ENCODE measurements at places on chromosomes 1 and 21.

DNA sequence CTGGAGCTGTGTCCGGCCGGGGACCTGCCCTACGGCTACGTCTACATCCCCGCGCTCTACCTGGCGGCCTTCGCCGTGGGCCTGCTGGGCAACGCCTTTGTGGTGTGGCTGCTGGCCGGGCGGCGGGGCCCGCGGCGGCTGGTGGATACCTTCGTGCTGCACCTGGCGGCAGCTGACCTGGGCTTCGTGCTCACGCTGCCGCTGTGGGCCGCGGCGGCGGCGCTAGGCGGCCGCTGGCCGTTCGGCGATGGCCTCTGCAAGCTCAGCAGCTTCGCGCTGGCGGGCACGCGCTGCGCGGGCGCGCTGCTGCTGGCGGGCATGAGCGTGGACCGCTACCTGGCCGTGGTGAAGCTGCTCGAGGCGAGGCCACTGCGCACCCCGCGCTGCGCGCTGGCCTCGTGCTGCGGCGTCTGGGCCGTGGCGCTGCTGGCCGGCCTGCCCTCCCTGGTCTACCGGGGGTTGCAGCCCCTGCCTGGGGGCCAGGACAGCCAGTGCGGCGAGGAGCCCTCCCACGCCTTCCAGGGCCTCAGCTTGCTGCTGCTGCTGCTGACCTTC, 412 bp downstream of the GPR25 start:
- no peak for DNase-seq

- DNase-seq, result no peak
These were observed 128.3 kb downstream of the TMEM53 start for GRCh38 chr1:44545961-44546360.

DNA sequence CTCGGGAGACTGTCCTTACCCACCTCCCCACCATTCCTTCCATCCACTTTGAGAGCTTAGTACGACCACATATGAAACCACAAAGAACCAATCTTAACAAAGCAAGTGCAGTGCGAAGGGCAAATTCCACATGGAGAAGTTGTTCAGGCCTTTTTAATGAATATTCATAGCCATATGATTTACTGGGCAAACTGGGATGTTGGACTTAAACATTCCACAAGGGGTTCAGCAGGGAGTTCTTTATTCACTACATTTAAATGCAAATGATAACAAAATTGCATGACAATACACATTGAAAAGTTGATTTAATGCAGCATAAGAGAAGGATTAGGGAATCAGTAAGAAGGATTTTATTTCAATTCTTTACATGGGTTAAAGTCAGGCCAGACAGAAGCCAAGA, 14.7 kb downstream of the NMNAT2 start:
- no peak for DNase-seq

GRCh38 chr1:209399800-209400199, 183.7 kb upstream of the CAMK1G start:
- no peak for DNase-seq

GRCh38 chr1:111032295-111032897, 68.7 kb upstream of the LRIF1 start:
- no peak for DNase-seq

GRCh38 chr1:58409890-58410289, 136.6 kb downstream of the OMA1 start:
- DNase-seq, result no peak

GRCh38 chr1:161492827-161493226, 12.4 kb upstream of the FCGR2A start:
- no peak for DNase-seq

DNA sequence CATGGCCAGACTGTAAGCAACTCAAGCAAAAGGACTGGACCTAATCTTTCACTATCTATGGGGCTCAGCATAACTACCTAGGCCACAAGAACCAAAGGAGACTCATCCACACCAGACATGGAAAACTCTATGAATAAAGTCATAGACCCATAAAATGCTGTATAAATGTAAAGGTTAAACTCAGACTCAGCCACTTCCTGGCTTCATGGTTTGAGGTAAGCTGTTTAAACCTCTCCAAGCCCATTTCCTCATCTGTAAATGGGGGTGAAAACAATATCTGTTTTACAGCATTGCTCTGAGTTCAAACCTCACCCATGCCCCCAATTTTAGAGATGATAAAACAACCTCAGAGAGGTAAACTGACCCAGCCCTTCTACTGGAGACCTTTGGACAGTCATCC, 4.0 kb upstream of the SMIM12 start:
- no peak for DNase-seq

GRCh38 chr1:162291000-162291399, 85.7 kb downstream of the SPATA46 start:
- no peak for DNase-seq

DNA sequence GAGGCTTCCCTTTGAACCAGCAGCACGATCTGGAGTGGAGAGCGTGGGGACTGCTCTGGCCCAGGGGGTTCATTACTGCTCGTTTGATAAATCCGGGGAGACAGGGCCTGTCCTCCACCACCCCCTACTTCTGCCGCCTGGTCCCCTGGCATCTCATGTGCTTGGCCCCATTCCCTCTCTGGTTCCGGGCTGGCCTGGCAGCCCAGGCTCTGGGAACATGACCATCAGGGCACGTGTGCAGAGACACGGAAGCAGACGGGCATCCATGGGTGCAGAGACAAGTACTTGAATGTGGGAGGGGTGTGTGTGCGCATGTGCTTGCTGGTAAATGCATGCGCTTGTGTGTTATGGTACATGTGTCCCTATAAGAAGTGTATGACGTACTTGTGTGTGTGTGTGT, 75.5 kb downstream of the KIRREL1 start:
- no peak for DNase-seq

DNA sequence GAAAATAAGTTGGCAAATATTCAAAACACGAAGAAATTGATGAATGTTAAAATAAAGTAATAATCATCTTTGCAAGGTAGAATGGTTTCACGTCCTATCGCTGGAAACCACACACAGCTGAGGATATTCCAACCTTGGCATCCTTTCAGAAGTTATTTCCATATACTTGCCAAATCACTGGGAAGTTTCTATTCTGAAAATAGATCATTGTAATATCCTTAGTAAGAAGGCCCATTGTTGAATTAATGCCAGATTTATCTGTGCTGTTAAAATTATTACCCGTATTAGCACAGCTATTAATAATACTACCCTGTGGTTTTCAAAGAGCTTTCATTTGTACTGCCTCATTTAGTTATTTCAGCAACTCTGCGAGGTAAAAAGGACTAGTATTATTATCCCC, 81.1 kb downstream of the OLFM3 start:
- DNase-seq, result no peak

DNA sequence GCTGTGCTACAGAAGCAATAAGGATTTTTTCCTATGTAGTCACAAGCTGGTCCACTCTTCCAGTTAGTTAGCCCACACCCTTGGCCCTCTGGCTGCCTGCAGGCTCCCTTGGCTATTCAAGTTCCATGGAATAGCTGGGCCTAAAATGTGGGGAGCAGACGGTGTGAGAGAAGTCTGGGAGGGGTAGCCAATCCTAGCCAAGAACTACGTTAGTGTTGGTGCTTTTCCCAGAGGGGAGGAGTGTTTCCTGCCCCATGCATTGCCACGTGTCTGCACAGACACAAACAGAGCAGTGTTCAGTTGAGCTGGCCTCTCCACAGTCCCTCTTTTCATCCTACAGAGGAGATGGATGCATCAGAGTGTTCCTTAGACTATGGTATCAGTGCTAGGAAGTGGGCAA, 59.0 kb upstream of the IPO9 start:
- DNase-seq, result no peak

DNA sequence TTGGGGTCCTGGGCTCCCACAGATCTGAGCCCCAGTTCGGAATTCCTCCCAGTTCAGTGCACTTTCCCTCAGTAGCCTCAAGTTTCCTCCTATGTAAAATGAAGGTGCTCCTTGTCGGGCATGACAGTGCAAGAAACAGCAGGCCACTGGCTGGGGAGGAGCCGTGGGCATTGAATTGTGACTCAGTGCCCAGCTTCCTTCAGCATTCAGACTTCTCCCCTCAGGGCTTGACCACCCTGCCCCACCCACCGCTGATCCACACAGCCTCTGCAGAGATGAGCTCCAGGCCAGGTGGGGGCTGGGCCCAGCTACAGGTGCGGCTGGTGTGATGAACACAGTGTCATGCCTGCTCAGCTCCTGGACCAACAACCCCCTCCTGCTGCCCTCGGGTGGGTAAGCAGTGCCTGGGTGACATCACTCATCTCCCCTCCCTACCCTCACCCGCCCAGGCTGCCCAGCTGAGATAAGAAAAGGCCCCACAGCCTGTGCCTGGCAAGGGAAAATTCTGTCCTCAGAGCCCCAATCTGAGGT, 4.9 kb downstream of the MOB3C start:
- no peak for DNase-seq

- no peak for DNase-seq
These were observed 24.3 kb downstream of the VAV3 start for GRCh38 chr1:107940701-107941100.

- no peak for DNase-seq
These were observed 6.4 kb upstream of the S100A8 start for GRCh38 chr1:153397051-153397923.

- no peak for DNase-seq
These were observed 27.5 kb downstream of the DMBX1 start for GRCh38 chr1:46517010-46517600.

GRCh38 chr1:119626841-119627240, 21.2 kb downstream of the ZNF697 start:
- DNase-seq, result no peak

- DNase-seq, result no peak
These were observed 48.2 kb downstream of the RPE65 start for GRCh38 chr1:68401506-68401905.

DNA sequence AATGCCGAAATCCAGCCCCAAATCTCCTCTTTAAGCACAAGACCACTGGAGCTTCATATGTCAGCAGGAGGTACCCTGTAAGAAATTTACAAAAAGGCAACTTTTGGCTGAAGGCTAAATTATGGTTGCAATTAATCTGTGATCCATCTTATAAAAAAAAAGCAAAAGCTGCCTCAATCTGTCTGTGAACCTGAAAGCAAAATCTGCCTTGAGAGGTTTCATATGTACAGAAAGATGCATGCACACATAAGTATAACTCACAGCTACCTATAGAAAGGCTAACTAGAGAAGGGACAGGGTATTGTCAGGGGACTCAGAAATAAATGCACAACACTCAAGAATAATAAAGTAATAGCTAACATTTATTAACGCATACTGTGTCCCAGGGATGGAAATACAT, 964.2 kb upstream of the ADGRL2 start:
- DNase-seq, result no peak

GRCh38 chr1:109148987-109149561, 35.2 kb downstream of the ELAPOR1 start:
- no peak for DNase-seq

- DNase-seq, result no peak
These were observed 64.5 kb downstream of the EPS15 start for GRCh38 chr1:51454554-51454953.

GRCh38 chr1:114314098-114314497, 160.4 kb upstream of the SYT6 start:
- no peak for DNase-seq

GRCh38 chr1:59596432-59596831, 218.3 kb upstream of the HOOK1 start:
- DNase-seq, result no peak

DNA sequence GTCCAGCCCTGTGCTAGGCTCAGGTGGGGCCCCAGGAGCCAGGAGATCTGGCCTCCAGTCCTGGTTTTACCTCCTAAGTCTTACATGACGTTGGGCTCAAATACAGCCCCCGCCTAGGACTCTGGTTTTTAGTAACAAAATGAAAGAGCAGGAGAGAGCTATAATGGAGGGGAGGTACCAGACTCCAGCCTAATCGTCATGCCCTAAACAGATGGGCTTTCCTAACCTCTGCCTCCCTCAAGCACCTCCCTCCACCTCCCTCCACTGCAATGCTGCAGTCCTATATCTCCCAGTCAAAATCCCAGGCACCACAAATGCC, 28.6 kb downstream of the TTC39A start:
- DNase-seq, result no peak

GRCh38 chr1:169795687-169796086, 980 bp upstream of the METTL18 start:
- no peak for DNase-seq

DNA sequence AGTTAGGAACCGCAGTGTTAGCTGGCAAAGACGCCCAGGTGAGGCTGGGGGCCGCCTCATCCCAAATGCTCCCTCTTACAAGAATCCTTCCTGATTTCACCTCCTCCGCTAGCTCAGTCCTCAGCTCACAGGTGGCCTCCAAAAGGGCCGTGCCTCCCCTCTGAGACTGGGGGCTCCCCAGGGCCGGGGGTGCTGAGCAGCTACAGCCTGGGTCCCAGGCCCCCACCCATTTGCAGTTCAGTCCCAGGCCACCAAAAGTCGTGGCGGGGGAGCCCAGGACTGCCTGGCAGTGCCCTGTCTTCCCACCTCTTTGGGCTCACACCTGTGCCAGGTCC, 29.6 kb downstream of the RNU1-1 start:
- DNase-seq, result no peak

DNA sequence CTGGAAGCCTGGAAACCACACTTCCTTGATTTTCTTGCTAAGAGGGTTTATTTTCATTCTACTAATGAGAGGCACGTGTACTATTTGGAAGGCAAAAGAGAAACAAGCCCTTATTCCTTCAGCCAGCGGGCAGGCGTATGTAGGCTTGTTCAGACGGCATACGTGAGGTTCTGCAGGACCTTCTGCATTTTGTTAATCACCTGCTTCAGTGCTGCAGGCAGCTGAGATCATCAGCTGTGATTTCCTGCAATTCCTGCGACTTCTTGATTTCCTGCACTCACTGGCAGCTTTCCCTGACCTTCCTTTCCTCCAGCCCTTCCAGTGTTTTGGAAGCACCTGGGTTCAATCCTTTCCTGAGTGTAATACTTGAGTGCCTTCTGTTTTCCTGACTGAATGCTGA, 43.4 kb downstream of the TSNAX start:
- no peak for DNase-seq

GRCh38 chr1:182145441-182145840, 83.9 kb upstream of the ZNF648 start:
- no peak for DNase-seq

All from esophagus squamous epithelium (tissue), 5 donors.